Left ventricle myocardium inferior (tissue), 1 donor: ENCODE measurements at places on chromosomes 5 and 9. TPM values are rescaled to one million over a fixed set of nuclear protein-coding genes. Genes with fewer than 3 reads are reported as not detected.

DNA sequence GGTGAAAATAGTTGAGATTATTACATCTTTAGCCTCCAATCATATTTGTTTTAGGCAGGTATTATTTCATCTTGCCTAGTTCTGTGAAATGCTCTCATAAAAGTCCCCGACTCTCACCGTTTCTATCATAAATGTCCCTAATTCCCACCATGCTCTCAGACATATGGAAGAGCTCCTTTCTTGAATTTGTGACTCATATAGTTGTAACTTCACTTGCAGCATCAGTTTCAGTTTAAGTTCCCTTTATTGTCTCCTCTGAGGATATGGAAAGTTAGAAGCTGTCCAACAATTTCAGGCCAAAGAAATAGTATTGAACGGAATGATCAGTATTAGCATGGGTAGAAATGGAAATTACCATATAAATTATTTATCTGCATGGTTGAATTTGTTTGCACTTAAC, 187.5 kb upstream of the NR4A3 start:
- no peak overlapping the region for H3K27ac ChIP-seq
- H3K36me3 ChIP-seq = no peaks in the 10 kb centered on the region
- H3K4me3 ChIP-seq = no peak overlapping the region
- DNase-seq = no peak

- no peak overlapping the region for H3K27ac ChIP-seq
- H3K27me3 ChIP-seq = no peaks in the 10 kb centered on the region
- no peaks in the 10 kb centered on the region for H3K4me1 ChIP-seq
- no peak for DNase-seq
Observed at GRCh38 chr5:103602438-103602837, 39.8 kb upstream of the NUDT12 start.

DNA sequence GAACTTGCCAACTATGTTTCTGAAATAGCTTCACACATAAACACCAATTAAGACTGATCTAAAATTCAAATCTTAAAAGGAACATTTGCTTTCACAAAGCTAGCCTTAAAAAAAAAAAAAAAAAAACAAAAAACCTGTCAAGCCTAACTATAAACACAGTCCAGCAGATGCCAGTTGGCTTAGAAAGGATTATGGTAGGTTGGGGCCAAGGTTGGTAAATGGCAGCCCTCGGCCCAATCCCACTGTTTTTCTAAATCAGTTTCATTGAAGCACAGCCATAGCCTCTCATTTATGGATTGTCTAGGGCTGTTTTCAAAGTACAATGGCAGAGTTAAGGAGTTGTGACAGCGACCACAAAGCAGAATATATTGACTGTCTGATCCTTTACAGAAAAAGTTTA, 75.7 kb upstream of the FRRS1L start:
- peaks cover 18% of the 10 kb centered on the region for H3K27me3 ChIP-seq
- H3K36me3 ChIP-seq = no peaks in the 10 kb centered on the region
- H3K27ac ChIP-seq = no peak overlapping the region
- peaks cover 26% of the 10 kb centered on the region for H3K4me1 ChIP-seq
- DNase-seq = no peak

- H3K27ac ChIP-seq = no peak overlapping the region
- no peak for DNase-seq
- H3K27me3 ChIP-seq = peaks cover 44% of the 10 kb centered on the region
- no peak overlapping the region for H3K4me3 ChIP-seq
- no peaks in the 10 kb centered on the region for H3K4me1 ChIP-seq
Observed at GRCh38 chr5:159304961-159305595, 25.2 kb downstream of the IL12B start.

Gene PCDHGA5
- total RNA-seq = 4.9 TPM

Gene TUSC1
- total RNA-seq = 9.2 TPM

Gene SOX30
- total RNA-seq = 0.08 TPM

Gene NXNL2
- total RNA-seq = 0.30 TPM
